NCI-H82 (cell line): ENCODE measurements at places on chromosomes 7 and 10.

DNA sequence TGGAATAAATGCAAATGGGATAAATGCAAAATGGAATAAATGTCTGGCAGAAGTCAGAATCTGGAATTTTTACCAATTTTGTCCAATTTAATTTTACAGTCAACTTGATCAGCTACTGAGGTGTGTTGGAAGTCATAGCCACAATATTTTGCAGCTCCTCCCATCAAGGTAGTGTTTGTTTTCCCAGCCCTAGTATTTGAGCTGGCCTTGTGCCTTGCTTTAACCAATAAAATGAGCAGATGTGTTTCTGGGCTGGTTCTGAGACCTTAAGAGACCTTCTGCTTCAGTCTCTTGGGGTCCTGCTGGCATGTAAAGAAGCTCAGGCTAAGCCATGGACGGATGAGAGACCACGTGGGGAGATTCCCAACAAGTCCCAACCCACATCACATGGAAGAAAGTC lies 42.7 kb upstream of the RSBN1L start:
- DNase-seq: peak; percentile 60

- no peak for DNase-seq
Measured at GRCh38 chr7:12761111-12761510, 73.7 kb downstream of the ARL4A start.

DNA sequence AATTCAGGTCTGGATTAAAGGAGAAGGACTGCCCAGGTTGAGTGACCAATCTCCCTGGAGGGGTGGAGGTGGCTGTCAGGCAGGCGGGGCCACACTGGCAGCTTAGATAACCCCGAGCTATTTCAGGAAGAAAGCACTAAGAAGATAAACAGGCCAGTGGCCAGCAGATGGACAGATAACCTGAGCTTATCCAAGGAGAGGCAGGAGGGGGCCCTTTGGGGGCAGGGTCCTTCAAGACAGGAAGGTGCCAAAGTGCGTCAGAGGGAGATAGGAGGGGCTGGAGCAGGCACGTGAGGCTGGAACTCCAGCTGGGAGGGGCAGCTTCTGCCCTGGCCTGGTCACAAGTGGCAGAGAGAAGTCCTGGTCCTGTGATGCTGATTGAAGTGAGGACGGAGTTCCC lies 29.8 kb upstream of the PODXL start:
- DNase-seq: peak; percentile 79

DNA sequence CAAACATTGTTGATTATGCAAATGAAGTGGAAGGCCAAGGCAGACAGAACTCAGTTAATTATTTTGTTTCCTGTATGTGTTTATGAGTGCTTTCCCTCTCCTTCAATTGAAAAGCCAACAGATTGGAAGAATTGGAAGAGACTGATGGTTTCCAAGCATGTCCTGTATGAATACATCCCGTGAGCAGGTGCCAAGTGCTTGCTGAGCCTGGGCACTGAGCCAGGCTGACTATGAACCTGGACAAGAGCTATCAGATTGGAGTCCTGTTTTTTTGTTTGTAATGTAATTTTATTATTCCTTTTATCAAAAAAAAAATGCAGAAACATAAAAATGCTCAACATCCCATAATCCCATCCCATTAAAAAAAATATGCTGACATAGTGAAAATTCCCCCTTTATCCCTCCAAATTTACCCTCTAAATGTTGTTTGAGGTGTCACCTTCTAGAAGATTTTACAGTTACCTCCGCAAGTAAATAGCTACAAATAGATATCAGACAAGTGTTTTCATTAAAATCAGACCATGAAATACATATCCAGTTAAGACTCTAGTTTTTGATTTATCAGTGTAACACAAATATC lies 449.5 kb downstream of the GRID1 start:
- no peak for DNase-seq

GRCh38 chr7:157462840-157463239 lies 126.0 kb downstream of the DNAJB6 start:
- no peak for DNase-seq

DNA sequence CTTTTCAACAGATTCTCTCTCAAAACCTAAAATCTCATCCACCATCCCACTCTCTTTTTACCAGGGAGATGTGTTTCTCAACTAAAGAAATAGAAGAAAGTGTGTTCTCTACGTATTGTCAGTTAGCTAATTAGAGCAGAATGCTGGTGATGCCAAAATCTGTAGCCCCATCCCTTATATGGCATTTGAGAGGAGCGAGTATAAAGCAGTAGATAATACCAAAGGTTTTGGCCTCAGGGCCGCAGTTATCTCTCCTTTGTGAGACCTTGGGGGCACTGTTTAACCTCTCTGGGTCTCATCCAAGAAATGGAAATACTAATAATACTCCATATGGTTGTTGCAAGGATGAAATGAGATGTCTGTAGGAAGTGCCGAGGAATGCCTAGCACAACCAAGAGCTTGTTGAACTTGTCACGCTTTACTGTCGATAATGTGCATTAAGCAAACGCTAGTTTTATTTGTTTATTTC lies 456 bp upstream of the DLD start:
- DNase-seq: no peak

- peak; percentile 72 for DNase-seq
Measured at GRCh38 chr7:140639366-140640053, 1.1 kb downstream of the DENND2A start.

DNA sequence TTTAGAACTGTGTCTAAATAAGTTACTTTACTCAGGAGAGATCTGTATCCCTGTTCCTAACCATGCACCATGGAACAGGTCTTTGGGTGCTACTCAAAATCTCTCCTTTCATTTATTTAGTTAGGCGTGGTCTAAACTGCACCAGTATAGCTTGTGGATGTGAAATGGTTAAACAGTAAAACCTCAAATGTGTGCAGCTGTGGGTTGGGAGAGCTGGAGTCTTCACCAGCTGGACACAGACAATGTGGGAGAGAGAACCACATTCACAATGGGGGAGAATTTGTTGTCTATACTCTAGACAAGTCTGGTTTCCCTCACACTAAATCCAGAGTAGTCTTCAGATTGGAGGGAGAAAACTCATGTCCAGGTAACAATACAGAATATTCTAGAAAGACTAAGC lies 31.2 kb upstream of the IKZF1 start:
- no peak for DNase-seq

GRCh38 chr7:21777921-21778320 lies 167.8 kb downstream of the CDCA7L start:
- DNase-seq: no peak

DNA sequence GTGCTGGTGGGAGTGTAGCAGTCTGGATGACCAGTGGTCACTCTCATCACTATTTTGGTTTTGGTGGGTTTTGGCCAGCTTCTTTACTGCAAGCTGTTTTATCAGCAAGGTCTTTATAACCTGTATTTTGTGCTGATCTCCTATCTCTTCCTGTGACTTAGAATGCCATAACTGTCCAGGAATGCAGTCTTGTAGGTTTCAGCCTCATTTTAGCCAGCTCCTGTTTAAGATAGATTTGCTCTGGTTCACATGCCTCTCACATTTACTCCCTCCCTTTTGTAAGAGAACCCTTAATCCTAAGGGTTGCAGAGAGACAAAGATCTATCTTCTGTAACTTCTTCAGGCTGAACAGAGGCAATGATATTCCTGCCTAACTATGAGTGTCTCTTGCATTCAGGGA lies 51.2 kb upstream of the INHBA start:
- DNase-seq: no peak

DNA sequence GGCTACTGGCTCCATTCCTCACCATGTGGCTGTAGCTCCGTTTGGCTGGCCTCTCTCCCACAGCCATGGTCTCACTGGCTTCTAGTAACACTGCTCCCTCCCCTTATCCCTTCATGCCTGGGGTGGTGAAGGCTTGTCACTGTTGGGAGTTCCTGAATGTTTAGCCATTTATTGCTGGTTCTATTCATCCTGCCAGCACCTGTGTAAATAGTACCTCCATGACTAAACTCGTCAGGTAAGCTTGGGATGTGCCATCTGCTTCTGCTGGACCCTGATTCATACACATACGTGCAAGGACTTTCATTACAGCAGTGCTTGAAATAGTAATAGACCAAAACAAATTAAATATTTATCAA lies 61.6 kb downstream of the CCDC71L start:
- no peak for DNase-seq

DNA sequence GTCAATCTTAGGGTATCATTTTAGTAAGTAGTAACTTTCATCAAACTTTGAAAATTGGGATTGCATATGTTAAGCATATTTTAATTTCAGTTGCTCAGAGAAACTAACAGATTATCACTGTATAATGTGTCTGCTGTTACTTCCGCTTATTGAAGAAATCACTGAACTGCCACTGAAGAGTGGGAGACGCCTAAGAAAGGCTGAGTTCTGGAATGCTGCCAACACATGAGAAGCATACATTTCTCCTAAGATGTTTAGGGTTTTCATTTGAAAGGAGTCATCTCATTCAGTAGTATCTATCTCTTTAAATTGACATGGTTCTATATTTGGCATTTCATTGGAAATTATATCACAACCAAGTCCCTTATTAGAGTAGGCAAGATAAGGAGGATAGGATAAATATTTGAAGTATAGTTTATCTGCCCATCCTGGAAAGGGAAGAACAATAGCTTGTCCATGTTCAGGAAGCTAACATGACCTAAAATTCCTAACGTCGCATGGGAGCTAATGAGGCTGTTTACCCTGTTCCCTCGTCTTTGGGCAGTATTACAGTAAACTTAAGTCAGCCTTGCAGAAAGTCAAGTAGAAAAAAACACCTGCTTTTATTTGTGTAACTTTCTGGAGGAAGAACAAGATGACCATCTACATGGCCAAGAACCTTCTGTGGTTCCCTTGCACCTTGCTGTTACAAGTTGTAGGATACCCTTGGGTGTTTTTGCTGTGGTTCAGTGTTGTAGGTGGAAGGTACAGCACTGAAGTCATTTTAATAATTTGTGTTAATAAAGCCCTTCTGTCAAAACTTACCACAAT lies 67.3 kb downstream of the NHLRC2 start:
- DNase-seq: no peak

GRCh38 chr7:37920849-37921805 lies 687 bp downstream of the EPDR1 start:
- peak; percentile 73 for DNase-seq

GRCh38 chr10:52066383-52066782 lies 247.7 kb upstream of the DKK1 start:
- peak; percentile 24 for DNase-seq

GRCh38 chr7:46318276-46318675 lies 397.2 kb upstream of the IGFBP3 start:
- no peak for DNase-seq

GRCh38 chr7:96675548-96675947 lies 34.1 kb downstream of the SEM1 start:
- peak; percentile 95 for DNase-seq

DNA sequence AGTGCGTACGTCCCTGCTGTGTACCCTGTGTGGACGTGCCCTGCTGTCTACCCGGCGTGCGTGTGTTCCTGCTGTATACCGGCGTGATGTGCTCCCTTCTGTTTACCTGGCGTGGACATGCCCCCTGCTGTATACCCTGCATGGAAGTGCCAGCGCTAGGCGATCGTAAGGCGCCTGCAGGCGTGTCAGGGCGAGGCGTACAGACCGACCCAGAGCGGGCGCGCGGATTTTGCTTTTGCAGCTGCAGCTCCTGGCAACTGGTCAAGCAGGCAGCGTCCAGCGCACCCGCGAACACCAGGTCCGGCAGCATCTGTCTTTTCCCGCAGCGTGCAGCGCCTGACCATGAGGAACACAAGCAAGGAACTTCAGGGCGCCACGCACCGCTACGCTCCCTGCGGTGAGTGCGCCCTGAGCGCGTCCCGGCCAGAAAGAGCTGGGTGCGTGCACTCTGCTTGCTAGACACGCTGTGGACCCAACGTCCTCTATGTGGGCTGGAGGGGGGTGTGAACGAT lies 680 bp downstream of the C7orf57 start:
- peak; percentile 39 for DNase-seq

DNA sequence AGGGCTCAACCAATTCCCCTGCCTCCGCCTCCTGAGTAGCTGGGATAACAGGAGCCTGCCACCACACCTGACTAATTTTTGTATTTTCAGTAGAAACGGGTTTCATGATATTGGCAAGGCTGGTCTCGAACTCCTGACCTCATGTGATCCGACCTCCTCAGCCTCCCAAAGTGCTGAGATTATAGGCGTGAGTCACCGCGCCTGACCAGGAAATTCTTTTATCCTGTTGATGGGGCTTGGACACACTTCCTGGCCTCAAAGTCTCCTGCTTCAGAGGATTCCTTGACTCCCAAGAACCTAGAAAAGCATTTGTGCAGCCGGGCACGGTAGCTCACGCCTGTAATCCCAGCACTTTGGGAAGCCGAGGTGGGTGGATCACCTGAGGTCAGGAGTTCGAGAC lies 16.2 kb downstream of the ZNF425 start:
- DNase-seq: no peak

- DNase-seq: no peak
Measured at GRCh38 chr7:106626376-106627164, 34.4 kb downstream of the CCDC71L start.

- peak; percentile 31 for DNase-seq
Measured at GRCh38 chr7:5549096-5549763, 125.6 kb upstream of the TNRC18 start.

GRCh38 chr7:15848901-15849300 lies 162.4 kb upstream of the MEOX2 start:
- no peak for DNase-seq

DNA sequence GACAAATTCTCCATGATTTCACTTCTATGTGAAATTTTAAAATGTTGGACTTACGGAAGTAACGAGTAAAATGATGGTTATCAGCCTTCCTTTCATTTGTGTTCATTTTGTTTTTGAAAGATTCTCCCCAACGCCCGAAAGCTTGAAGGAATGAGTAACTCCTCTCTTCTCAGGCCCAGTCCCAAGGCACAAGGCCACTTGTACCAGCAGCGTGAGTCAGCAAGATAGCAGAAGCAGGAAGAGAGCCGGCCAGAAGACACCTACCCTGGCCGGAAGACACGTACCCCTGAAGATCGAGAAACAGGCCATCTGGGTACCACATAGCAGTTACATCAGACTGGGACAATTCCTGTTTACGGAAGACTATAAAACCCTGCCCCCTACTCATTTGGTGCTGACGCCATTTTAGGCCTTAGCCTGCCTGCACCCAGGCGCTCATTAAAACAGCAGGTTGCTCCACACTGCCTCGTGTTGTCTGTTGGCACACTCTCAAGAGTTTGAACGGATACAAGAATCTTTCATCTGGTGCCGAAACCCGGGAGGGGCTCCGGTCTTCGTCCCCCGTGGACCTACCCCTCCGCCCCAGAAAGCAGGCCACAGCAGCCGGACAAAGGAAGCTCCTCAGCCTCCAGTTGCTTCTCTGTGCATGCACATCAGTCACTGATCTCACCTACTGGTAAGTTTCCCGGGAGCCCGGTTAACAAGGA lies 60.4 kb downstream of the LRRC17 start:
- DNase-seq: no peak
